ENCODE measurements at places on chromosomes 4 and X.

- DNase-seq: no peak
These were observed 1.5 kb downstream of the USP51 start for GRCh38 chrX:55488006-55488592.

- DNase-seq: peak; percentile 35
These were observed 121.2 kb upstream of the NAP1L5 start for GRCh38 chr4:88818631-88819470.

- DNase-seq: no peak
These were observed 85.8 kb upstream of the PRPS1 start for GRCh38 chrX:107542500-107542899.

GRCh38 chr4:156475322-156475721 is 496.3 kb downstream of the PDGFC start:
- DNase-seq: peak; percentile 41

- no peak for DNase-seq
These were observed 41.0 kb downstream of the UGT2B28 start for GRCh38 chr4:69321153-69321729.

GRCh38 chr4:48899950-48900349 is 6.6 kb downstream of the OCIAD2 start:
- no peak for DNase-seq

GRCh38 chr4:142322996-142323395 is 523.1 kb downstream of the INPP4B start:
- no peak for DNase-seq

DNA sequence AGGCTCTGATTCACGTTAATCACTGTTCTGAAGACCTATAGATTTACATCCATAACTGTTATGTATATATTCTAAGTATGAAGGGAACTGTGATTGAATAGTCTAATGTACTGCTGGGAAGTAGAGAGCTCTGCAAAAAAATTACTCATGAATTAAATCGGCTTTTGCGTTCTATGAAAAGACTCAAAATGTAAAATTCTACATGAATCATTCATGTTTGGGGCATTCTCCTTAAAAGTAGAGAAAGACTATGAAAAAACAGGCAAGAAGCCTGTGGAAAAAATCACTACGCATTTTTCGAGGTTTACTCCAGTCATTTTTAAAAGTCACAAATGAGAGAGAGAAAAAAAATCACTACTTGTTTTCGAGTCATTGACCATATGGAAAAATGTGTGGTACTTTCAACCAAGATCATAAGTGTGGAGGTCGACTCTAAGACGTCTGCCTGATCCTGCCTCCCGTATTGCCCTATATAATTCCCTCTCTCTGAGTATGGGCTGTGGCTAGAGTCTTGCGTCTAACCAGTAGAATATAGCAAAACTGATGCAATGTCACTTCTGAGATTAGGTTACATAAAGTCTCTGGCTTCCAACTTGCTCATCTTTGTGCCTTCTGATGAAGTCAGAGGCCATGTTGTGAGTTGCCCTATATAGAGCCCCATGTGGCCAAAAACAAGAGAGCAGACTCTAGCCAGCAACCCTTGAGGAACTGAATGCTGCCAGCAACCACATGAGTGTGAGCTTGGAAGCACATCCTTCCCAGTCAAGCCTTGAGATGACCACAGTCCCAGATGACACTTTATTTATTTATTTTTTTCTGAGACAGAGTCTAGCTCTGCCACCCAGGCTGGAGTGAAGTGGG is 32.1 kb upstream of the VEGFD start:
- DNase-seq: no peak

- no peak for DNase-seq
These were observed 19.6 kb downstream of the CTBP1 start for GRCh38 chr4:1229117-1229849.

GRCh38 chr4:169861593-169861992 is 103.8 kb upstream of the HPF1 start:
- no peak for DNase-seq

DNA sequence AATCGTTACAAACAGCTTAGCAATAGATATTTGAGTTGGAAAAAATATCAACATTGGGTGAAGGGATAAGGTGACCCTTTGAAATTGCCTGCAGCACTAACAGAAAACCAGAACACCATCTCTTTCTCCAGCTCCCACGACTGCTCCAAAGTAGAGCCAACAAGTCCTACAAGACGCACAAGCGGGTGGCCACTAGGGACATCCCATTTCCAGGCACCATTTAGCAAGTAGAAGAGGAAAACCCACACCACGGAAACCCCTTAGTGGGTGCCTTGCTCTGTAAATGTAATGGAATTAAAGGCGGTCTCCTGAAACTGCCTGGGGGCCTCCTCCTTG is 1.9 kb downstream of the ARHGAP6 start:
- DNase-seq: no peak

GRCh38 chr4:155085843-155086530 is 122.4 kb upstream of the NPY2R start:
- no peak for DNase-seq

- DNase-seq: no peak
These were observed 30.5 kb downstream of the PKD2 start for GRCh38 chr4:88037936-88038335.

- no peak for DNase-seq
These were observed 34.5 kb upstream of the ALG13 start for GRCh38 chrX:111646515-111646914.

DNA sequence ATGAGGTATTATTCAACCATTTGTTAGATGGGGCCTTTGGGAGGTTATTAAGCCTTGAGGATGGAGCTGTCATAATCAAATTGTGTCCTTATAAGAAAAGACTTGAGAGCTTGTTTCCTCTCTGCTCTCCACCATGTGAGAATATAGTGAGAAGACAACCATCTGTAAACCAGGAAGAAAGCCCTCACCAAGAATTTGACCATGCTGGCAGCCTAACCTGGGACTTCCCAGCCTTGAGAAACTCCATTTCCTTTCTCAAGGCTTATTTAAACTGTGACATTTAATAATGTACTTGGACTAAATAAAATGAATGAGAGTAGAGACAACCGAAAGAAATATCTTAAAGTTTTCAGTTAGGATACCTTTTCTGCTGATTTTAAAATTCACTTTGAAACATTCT is 83.7 kb upstream of the GC start:
- no peak for DNase-seq

DNA sequence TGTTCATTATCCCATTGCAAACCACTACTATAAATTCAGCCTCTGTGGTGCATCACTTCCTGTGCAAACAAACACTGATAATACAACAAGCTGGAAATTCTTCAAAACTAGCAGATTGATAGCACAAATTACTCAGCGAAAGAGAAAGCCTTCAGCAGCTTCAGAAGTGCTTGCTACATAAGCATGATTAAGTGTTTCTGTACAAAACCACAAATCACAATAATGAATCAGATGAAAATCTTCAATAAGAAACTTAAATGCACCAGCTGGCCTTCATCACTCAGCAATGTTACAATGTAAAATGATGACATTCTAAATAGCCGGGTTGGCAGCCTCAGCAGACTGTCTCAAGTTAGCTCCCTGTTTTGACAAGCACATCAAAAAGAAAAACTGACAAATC is 262.2 kb downstream of the SPOCK3 start:
- DNase-seq: peak; percentile 24

- DNase-seq: no peak
These were observed 12.0 kb upstream of the CD38 start for GRCh38 chr4:15765910-15766697.

- no peak for DNase-seq
These were observed 129.8 kb downstream of the TBCK start for GRCh38 chr4:106186201-106186600.

GRCh38 chr4:150647008-150647407 is 65.1 kb downstream of the MAB21L2 start:
- no peak for DNase-seq

DNA sequence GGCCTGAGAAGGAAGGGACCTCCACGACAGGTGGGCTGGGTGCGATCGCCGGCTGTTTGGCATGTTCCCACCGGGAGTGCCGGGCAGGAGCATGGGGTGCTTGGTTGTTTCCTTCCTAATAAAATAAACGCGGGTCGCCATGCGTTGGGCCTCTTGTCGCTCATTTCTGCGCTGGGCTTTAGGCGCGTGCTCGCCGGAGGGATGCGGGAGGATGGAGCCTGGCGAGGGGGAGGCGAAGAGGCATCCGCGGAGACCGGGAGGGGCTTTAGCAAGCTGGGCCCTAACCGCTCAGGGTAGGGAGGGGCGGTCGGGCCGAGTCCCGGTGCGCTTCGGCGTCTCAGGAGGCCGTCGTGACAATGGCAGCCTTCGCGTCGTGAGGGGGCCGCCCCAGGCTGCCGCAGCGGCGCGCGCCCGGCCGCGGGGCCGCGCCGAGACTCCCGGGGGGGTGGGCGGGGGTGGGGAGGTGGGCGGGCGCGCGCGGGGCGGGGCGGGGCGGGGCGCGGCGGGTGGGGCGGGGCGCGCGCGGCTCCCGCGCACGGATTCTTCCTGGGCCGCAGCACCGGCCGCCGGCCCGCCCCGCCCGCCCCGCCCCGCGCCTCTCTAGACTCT is 476 bp upstream of the GDI1 start:
- DNase-seq: no peak

GRCh38 chr4:104066533-104066932 is 346.7 kb upstream of the TACR3 start:
- DNase-seq: no peak
